ENCODE measurements at places on chromosomes 16 and 17. TPM values are rescaled to one million over a fixed set of nuclear protein-coding genes. Genes with fewer than 3 reads are reported as not detected.

DNA sequence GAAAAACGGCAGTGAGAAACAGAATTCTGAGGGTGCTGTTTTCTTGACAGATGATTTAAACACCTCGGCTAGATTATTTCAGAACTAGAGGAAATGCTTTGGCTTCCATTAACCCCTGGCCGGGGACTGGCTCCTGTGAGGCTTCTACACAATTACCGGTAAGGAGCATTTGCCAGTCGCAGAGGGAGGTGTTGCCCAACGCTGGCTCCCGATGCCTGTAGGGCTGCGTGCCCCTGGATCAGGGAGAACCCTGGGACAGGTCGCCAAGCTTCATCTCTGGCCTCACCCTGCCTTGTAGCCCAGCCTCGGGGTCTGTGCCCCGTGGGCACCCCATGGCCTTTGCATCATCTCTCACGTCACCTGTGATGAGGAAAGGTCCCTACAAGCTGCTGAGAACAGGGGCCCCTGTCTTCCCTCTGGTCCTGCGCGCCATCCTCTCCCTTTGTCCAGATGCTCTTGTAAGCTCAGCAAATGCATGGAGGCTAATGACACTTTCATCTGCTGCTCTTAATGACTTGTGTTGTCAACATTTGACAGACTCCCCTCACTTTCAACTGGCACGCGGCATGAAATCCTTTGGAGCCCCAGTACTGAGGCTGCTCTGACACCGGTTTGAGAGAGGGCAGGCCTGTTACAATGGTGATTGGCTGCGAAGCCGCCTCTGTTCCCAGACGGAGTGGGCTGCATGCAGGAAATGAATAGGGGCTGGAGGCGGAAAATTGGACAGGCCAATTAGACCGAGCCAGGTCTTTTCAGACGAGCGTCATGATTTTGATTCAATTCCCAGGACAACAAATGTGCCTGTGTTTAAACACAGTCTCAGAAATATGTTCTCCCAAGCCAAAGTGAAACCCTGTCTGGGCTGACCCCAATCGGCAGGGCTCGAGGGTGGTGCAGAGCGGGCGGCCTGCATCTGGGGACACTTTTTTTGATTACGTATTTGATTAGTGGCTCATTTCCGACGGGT is 85.5 kb upstream of the DOC2B start:
- no peak for DNase-seq

GRCh38 chr16:51629576-51629975 is 478.5 kb upstream of the SALL1 start:
- no peak for DNase-seq

GRCh38 chr17:80586846-80587228 is 42.2 kb downstream of the RPTOR start:
- no peak for DNase-seq

GRCh38 chr16:2090777-2091546 is 43.2 kb downstream of the TSC2 start:
- DNase-seq = peak; percentile 57

- DNase-seq = no peak
Measured at GRCh38 chr17:12318571-12319266, 298.0 kb downstream of the MAP2K4 start.

DNA sequence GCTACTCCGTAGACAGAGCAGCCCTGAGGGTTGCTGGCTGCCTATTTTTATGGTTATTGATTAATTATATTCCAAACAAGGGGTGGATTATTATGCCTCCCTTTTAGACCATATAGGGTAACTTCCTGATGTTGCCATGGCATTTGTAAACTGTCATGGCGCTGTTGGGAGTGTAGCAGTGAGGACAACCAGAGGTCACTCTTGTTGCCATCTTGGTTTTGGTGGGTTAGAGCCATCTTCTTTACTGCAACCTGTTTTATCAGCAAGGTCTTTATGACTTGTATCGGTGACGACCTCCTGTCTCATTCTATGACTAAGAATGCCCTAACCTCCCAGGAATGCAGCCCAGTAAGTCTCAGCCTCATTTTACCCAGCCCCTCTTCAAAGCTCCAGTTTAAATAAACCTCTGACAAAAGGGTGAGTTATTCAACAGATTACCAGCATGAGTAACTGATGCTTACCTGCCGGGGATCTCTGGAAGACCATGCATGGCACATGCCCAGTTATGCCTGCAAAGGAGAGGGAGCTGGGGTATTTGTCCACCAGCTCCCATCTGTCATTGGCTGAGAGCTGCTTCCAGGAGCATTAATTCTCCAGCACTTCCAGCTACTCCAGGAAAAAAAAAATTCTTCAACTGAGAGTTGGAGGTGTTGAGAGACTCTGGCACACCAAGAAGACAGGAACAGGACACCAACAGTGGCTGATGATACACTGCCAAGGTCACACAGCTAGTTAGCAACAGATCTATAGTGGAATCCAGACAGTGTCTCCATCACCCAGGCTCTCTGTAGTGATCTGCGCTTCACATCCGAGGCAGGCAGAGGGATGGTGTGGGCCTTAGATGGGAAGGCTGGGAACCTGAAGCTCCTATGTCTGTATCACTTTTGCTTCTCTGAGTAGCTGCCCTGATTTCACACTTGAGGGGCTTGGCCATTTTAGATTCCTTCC is 36.6 kb upstream of the IL21R start:
- DNase-seq = no peak

GRCh38 chr17:42221886-42222745 is 27.8 kb upstream of the GHDC start:
- peak; percentile 66 for DNase-seq

GRCh38 chr17:50637829-50638605 is 3.3 kb downstream of the ABCC3 start:
- DNase-seq = no peak

GRCh38 chr17:49676276-49676868 is 1.5 kb downstream of the SPOP start:
- DNase-seq = peak; percentile 96

- no peak for DNase-seq
Measured at GRCh38 chr17:61766520-61766919, 96.8 kb downstream of the BRIP1 start.

DNA sequence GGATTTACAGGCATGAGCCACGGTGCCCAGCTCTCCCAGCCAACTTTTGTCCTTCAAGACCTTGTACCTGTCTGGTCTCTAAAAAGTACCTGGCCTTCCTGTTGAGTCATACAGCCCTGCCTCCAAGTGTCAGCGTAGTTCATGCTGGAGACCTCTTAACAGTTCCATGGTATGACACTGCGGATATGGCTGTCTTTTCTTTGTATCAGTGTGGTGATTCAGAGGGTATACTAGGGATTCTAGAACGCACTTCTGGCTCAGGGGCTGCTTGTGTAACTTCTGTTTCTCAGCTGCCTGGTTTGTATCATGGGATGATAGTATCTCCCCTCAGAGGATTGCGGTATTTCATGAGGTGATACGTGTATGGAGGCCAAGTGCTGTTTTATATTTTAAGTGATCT is 2.0 kb upstream of the TMEM11 start:
- DNase-seq = no peak

CDRT4 gene
- total RNA-seq = 6.2 TPM

SYT17 gene
- 6.0 TPM for total RNA-seq

YBX2 gene
- total RNA-seq = 11.8 TPM

ZPBP2 gene
- total RNA-seq = not detected

SP2 gene
- 24.1 TPM for total RNA-seq

KRT28 gene
- total RNA-seq = not detected

Measured in OCI-LY7 (cell line).